ENCODE measurements at places on chromosomes 4 and X.

GRCh38 chr4:34200535-34200934, 2043.8 kb downstream of the ARAP2 start:
- no peak for DNase-seq

GRCh38 chrX:1444561-1445500, 7.9 kb downstream of the ASMTL start:
- peak; percentile 40 for DNase-seq

- DNase-seq: no peak
Measured at GRCh38 chr4:1758306-1759121, 34.6 kb upstream of the FGFR3 start.

DNA sequence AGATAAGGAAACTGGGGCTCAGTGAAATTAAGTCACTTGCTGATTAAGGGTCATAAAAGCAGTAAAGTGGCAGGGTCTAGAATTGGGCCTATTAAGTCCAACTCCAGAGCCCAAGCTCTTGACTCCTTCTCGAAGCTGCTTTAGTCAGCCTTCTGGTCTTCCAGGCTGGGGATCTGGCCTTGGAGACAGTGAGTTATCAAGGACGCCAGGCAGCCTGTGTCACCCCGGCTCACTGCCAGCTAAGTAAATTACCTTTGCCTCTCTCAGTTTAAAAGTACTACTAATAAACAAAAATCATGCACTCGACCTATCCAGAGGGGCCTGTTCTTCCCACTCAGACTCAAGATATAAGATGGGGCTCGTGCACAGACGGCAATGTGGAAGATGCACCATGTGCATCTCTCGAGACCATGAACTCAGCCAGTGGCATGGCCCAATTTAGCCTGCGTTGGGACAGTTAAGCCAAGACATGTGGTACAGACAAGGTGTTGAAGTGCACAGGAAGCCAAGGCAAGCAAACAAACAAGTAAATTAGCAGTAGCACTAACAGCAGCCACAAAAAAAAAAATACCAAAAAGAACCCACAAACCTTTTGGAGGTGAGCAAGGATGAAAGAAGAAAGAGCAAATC, 62.0 kb upstream of the MAP3K15 start:
- DNase-seq: no peak

DNA sequence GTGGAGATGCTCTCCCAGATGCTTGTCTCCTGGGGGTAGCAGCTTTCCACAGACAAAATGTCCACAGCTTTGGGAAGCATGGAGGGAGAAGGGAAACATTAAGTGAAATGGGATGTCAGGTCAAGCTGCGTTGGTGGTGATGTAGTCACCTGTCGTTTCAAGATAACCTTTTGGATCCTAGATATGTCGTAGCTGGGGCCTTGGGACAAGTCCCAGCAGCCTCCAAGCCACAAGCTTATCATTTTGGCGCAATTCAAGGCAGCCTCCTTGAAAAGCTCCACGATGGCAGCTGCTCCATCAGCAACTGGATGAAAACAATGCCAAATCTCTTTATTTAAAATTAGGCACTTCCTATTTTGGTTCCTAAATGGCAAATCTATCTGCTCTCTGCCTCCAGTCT, 52.0 kb downstream of the RTL9 start:
- no peak for DNase-seq

GRCh38 chr4:185534866-185535611, at the start of gene PDLIM3:
PDLIM3 (minus strand) TSS chr4:185535507; CDS start chr4:185535434, 73 bp downstream.
- no peak for DNase-seq

DNA sequence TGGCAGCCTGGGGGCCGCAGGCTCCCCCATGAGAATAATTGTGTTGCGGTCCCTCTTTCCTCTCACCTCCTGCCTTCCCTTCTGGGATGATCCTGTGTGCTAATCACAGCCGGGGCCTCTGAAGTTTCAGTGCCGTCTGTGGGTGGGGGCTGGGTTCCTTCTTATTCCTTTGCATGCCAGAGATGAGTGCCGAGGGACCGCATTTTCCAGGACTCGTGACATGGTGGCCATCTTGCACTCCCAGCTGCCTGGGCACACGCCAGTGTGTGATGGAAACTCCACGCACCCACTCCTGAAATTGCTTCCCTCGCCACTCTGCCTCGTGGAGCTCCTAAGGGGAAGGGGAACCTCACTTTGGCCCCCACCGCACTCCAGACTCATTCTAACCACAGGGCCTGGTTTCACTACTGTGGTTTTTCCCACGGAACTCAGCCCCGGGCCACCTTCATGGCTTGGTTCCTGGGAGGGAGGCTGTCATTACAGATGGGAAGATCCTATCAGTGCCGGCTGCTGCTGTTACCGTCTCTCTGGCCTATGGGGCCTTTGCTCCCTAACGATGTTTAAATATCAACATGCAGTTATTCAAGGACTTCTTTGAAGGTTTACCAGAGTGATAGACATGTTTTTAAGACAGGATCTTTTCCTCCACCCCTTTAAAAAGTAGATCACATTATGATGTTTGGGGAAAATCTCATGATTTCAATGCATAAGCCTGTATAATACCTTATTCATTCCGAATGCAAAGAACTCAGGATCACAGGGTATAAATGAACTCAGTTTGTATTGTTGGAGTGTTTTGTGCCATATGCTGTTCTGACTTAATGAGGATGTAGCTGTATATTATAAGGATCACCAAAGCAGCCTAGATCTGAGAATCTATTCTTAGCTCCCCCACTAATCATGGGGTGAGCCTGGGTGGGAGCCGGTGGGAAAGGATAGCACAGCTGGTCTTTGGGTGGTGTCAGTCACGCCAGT, 89.6 kb downstream of the SORCS2 start:
- no peak for DNase-seq

- no peak for DNase-seq
Measured at GRCh38 chrX:33188286-33188685, 23.1 kb downstream of the DMD start.

Measured in suprapubic skin (tissue), 4 donors.